ENCODE measurements at places on chromosomes 1 and 21. TPM values are rescaled to one million over a fixed set of nuclear protein-coding genes. Genes with fewer than 3 reads are reported as not detected.

DNA sequence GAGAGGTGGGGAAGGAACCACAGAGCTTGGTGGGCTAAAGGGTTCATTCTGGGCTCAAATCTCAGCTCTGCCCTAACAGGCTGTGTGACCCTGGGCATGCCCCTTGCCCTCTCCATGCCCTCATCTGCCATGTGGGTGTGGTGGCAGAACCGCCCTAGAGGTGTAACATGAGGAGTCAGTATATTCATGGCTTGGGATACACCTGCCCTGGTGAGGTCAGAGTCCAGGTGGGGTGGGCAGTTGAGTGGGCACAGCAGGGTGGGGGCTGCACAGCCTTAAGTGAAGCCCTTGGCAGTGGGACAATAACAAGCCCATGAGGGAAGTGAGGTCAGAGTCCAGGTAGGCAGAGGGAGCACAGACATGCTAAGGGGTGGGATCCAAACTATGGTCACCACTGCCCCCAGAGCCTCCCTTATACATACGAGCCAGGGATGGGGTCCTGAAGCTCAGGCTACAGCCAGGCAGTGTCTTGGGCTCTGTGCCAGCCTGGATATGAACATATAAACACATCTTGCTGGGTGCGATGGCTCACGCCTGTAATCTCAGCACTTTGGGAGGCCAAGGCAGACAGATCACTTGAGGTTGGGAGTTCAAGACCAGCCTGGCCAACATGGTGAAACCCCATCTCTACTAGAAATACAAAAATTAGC is 59.0 kb upstream of the EFHD2 start:
- DNase-seq = no peak

DNA sequence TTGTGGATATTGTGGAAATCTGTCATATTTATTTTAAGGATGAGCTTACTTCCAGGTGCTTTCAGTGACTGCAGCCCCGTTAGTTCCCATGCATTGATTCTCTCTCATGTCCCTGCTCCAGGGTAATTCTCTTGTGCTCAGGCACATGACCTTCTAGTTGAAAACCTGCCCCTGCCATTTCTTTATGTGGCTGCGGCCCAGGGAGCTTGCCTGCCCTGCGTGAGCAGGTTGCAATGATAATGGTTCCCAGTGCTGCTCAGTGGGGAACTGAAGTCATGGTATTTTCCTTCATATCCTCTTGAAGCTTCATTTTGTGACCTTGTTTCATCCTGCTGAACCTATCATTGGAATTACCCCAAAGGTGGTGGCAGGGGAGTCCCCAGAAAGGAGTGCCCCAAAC is 229.8 kb downstream of the DISC1 start:
- DNase-seq = no peak

- DNase-seq = no peak
These were observed 35.8 kb downstream of the GREM2 start for GRCh38 chr1:240575981-240576662.

GRCh38 chr1:182633657-182634281 is 29.6 kb upstream of the RGS16 start:
- no peak for DNase-seq

DNA sequence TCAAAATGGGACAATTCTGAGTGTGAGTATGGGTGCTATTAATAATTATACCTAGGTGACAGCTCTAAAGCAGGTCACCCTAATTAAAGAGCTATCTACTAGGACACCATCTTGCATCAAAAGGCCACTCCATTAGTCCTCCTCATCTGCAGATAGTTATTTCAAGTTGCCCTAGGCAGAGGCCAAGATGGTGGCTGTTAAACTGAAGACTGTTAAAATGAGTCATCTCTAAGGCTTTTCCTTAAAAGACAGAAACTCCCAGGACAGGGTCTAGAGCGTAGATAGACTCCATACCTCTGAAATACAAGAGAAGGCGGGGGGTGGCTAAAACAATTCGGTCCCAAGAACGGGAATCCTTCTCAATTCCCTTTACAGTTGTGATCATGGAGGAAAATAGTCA is 4.5 kb upstream of the ZNF697 start:
- DNase-seq = no peak

DNA sequence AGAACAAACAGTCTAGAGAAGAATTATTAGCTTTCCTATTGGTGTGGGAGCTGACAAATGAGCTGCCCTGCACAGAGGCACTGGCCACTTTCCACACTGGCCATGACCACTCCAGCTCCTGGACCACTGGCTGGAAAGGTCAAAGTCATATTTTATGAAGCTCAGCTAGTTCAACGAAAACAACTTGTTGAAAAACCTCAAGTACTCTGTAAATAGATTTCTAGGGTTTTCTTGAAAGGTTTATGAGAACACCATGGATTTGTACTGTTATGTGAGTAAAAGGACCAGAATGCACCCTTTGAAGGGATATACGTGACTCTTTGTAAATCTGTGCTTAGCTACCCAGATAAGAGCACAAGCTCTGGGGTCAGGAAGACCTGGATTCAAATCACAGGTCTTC is 54.5 kb upstream of the FGGY start:
- no peak for DNase-seq

DNA sequence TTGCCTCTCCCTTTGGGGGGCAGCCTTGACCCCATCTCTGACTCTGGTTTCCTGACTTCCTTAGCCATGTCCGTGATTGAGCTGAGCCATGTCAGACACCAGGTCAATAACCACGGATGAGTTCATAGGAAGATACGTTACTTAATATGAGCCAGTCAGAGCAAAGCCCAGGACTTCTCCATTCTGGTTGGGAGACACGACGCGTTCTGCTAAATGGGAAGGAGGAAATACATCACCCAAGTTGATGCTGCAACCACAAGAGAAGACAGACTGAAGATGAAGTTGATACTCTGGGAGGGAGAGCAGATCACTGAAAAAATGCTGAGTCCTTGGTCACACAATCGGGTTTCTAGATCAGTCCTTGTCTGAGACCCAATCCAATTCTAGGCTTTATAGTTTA is 90.9 kb downstream of the MATN1 start:
- DNase-seq = no peak

ASH1L gene
- total RNA-seq = 32.1 TPM

SPRR1B gene
- 328 TPM for total RNA-seq

ETV3L gene
- not detected for total RNA-seq

DNAJC6 gene
- total RNA-seq = 6.6 TPM

Data from mammary epithelial cell (primary cell).